Aorta (tissue), 5 donors: ENCODE measurements at places on chromosomes 16 and 17. TPM values are rescaled to one million over a fixed set of nuclear protein-coding genes. Genes with fewer than 3 reads are reported as not detected.

CCT6B gene
- 2.6 TPM for polyA plus RNA-seq

CNTNAP4 gene
- polyA plus RNA-seq = not detected

ASGR1 gene
- 5.4 TPM for polyA plus RNA-seq

SLC47A2 gene
- polyA plus RNA-seq = 0.10 TPM

- DNase-seq = no peak
- H3K27ac ChIP-seq = no peak overlapping the region
- H3K4me1 ChIP-seq = no peaks in the 10 kb centered on the region
- no peaks in the 10 kb centered on the region for H3K36me3 ChIP-seq
Observed at GRCh38 chr17:9512323-9513168, 63.1 kb downstream of the STX8 start.

DNA sequence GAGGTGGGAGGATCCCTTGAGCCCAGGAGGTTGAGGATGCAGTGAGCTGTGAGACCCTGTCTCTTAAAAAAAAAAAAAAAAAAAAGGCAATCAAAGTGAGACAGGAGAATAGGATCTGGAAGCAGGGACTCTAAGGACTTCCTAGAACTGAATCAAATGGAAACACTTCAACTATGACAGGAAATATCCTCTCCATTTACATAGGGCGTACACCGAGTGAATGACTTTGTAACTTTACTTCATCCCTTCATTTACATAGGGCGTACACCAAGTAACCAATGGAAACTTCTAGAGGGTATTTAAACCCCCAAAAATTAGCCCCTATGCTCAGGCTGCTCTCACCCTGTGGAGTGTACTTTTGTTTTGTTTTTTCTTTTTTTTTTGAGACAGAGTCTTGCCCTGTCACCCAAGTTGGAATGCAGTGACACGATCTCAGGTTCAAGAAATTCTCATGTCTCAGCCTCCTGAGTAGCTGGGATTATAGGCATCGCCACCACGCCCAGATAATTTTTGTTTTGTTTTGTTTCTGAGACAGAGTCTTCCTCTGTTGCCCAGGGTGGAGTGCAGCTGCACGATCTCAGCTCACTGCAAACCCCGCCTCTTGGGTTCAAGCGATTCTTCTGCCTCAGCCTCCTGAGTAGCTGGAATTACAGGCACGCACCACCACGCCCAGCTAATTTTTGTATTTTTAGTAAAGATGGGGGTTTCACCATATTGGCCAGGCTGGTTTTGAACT lies 9.6 kb upstream of the PRPSAP1 start:
- no peak for DNase-seq
- H3K36me3 ChIP-seq = no peaks in the 10 kb centered on the region
- no peaks in the 10 kb centered on the region for H3K4me1 ChIP-seq
- no peak overlapping the region for H3K27ac ChIP-seq
- no peaks in the 10 kb centered on the region for H3K27me3 ChIP-seq

- H3K4me1 ChIP-seq = no peaks in the 10 kb centered on the region
- peak; percentile 62 for DNase-seq
- no peak overlapping the region for H3K27ac ChIP-seq
- no peaks in the 10 kb centered on the region for H3K36me3 ChIP-seq
- no peaks in the 10 kb centered on the region for H3K27me3 ChIP-seq
- H3K4me3 ChIP-seq = no peak overlapping the region
Observed at GRCh38 chr16:84726669-84727467, 27.1 kb downstream of the USP10 start.

DNA sequence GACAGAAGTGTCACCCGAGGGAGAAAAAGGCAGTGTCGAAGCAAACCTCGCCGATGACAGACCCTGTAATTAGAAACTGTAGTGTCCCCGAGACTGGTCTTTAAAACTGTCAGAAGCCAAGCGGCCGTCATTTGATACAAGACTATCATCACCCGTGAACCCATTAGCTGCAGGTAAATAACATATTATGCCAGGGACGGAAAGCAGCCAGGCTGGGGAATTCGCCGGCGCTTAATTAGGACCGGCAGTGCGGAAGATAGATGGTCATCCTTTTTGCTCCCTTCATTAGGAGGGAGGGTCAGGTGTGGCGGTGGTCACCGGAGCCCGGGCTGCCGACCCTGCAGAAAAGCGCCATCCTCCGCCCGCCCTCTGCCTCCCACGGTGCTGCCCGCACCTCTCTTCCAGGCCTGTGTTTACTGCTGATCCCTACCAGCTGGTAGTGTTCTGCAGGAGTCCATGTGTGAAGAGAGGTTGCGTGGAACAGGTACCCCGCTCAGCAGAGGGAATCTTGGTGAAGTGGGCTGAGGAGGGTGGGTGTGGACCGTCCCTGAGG lies 109.4 kb upstream of the GSE1 start:
- H3K27ac ChIP-seq = no peak overlapping the region
- no peaks in the 10 kb centered on the region for H3K4me1 ChIP-seq
- H3K4me3 ChIP-seq = no peak overlapping the region
- no peaks in the 10 kb centered on the region for H3K36me3 ChIP-seq
- DNase-seq = no peak
